Fibroblast of the aortic adventitia (primary cell): ENCODE measurements at places on chromosomes 2 and 18.

DNA sequence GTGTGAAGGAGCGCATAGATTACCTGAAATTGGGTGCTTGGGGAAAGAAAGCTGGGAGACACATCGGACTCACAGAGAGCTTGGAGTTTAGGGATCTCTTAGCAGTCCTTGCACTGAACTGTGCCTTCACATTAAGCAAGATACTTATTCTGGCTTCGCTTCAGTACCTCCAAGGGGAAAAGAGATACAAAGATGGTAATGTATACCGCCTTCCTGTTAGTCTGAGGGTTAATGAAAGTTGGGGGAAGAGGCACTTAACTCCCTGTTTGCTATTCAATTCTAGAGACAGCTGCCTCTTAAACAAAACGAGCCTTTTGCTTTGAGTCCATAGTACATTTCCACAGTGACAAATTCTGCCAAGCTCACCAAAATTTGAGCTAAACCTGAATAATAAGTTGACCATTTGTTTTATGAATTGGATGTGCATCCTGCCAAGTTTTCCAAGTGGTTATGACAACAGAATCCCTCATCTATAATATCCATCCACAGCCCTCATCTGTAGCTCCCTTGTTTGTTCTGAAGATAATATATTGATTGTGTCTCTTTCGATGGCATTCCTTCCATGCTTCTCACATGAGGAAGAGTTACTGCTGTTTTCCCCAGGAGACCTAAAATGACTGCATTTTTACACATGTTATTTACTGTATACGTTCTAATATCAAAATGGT, 287.1 kb upstream of the ATP5MC3 start:
- no peak for DNase-seq

GRCh38 chr18:5628512-5629255, 84.9 kb upstream of the EPB41L3 start:
- peak; percentile 11 for DNase-seq

DNA sequence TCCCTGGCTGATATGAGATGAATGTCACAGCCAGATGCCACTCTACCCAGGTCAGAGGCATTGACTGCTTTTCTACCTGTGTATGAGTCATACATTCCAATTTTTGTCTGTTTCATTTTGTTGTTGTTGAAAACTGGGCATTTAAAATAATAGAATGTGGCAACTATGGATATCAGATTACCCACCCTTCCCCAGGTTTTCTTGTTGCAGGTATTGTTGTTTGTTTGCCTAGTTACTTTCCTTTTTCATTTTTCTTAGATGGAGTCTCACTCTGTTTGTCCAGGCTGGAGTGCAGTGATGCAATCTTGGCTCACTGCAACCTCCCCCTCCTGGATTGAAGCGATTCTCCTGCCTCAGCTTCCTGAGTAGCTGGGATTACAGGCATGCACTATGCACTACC, 70.2 kb downstream of the LRRC30 start:
- DNase-seq, result no peak

DNA sequence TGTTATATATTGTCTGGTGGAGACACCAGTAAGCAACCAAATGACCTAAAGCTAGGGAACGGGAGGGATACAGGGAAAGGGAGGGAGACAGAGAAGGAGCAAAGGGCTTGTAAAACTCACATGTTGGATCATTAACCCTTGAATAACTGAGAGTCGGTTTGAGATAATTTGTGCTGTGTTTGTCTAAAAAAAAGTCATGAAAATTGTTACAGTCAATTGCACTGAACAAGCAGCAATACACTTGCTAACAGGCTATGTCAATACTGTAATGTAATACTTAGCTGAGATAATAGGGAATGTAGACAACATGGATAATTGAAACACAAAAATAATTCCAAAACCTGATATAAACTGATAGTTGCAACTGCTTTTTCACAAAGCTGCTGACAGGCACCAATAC, 71.3 kb upstream of the ZNF521 start:
- no peak for DNase-seq

GRCh38 chr2:82998781-82999180, 1460.3 kb downstream of the SUCLG1 start:
- DNase-seq, result no peak

GRCh38 chr2:26880161-26880560, 32.2 kb downstream of the DPYSL5 start:
- no peak for DNase-seq
